ENCODE measurements at places on chromosomes 6 and 20.

GRCh38 chr6:154933181-154933827, 61.8 kb upstream of the TIAM2 start:
- DNase-seq: no peak

DNA sequence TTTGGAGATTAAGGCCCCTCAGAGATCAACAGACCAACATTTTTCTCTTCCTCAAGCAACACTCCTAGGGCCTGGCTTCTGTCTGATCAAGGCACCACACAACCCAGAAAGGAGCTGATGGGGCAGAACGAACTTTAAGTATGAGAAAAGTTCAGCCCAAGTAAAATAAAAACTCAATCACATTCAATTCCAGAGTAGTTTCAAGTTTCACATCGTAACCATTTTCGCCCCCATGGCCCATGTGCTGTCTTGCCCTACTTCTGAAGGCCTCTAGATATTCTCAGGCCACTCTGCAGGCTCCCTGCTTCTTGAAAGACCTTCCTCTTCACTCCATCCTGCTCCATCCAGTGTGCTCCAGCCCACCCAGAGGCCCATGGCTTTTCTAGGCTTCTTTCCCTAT, 4.2 kb downstream of the IL17A start:
- no peak for DNase-seq

DNA sequence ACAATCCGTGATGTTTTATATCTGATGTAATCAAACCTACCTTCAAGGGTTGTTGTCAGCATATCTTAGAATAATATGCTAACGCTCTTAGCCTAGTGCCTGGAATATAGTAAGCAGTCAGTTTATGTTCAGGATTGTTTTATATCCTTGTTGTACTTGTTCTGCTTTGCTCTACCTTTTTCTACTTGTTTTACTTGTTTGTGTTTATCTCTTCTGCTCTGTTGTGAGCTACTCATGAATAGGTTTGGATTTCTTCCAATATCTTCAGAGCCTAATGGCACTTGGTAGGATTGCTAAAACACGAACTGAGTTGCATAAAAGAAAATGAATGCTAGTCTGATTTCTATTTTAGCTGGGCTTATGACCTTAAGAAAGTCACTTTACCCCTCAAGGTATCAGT, 40.1 kb downstream of the DNAH8 start:
- DNase-seq: no peak

DNA sequence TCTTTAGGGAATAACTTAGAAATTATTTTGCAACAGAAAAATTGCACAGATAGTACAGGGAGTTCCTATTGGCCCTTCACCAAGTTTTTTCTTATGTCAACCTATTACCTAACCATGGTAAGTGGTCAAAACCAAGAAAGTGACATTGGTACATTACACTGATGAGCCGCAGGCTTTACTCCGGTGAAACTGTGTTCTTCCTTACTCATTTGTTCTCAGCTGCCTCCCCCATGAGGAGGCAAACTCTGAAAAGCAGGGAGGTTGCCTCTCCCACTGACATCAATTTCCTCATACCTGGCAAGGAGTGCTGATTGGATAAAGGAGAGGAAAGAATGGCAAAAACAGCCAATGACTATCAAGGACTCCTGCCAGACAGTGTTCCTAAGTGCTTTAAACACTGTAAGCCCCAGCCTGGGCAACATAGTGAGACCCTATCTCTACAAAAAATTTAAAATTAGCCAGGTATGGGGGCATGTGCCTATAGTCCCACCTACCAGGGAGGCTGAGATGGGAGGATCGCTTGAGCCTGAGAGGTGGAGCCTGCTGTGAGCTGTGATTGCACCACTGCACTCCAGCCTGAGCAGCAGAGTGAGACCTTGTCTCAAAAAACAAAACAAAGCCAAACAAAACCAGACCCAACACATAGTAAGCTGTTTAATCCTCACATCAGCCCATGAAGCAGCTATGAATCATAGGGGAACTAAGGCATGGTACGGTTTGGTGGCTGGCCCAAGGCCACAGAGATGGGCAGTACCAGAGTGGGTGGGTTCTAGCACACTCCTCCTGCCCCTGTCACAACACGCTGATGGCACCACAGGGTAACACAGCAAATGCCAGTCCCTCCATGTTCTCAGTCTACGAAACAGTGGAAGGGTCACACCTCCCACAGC, 24.7 kb downstream of the C20orf203 start:
- DNase-seq: peak; percentile 43

- DNase-seq: peak; percentile 45
Observed at GRCh38 chr20:44714701-44715498, at the start of gene CCN5. TSS of gene CCN5 (plus strand) at chr20:44715369. CDS start at chr20:44715391, 22 bp downstream.

- no peak for DNase-seq
Observed at GRCh38 chr6:170174124-170174770, 116.6 kb downstream of the DLL1 start.

- no peak for DNase-seq
Observed at GRCh38 chr20:34798871-34799270, 26.6 kb downstream of the NCOA6 start.

GRCh38 chr20:56689852-56690485, 60.9 kb downstream of the TFAP2C start:
- no peak for DNase-seq

- no peak for DNase-seq
Observed at GRCh38 chr6:1464781-1465370, 75.5 kb downstream of the FOXF2 start.

- no peak for DNase-seq
Observed at GRCh38 chr6:77373955-77374354, 89.3 kb downstream of the HTR1B start.

DNA sequence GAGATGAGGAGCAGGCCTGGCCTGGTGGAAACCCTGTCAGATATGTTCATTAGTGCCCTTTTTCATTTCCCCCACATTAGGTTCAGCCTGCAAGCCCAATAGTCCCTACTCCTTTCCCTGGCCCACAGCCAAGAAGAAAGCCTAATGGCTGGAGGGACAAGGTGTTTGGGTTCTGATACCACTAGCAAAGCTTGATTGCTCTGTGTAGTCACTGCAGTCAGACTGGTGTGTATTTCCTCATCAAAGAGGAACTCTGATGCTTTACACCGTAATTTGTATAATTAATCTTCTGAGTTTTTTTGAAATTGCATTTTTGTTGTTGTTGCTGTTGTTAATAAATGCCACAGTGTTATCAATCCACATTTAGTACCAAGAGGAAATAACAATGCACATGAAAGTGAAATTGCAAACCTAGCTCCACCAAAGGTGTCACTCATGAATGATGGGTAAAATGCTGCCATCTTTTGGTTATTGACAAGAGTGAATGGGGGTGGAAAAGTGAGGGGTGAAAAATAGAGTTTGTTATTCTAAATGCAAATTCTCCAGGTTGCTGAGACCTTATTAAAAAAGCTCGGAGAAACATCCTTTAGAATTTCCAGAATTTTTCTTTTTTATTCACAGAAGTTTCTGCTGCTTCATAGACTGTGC, 320.2 kb upstream of the POU3F2 start:
- DNase-seq: no peak

DNA sequence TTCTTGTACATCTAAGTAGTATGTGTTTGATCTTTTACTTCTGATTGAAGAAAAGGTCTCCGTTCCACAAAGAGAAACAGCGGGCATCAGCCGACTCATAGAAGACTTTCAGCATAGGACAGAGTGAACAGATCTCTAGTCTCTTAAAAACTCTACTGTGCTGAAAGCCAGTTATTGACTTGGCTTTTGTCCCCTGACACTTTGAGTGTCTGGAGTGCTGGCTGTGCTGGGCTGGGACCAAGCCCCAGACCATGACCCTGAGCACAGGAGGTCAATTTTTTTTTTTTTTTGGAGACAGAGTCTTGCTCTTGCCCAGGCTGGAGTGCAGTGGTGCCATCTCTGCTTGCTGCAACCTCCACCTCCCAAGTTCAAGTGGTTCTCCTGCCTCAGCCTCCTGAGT, 27.8 kb downstream of the MYBL2 start:
- DNase-seq: no peak

GRCh38 chr6:1170794-1171193, 141.1 kb upstream of the FOXQ1 start:
- DNase-seq: no peak

DNA sequence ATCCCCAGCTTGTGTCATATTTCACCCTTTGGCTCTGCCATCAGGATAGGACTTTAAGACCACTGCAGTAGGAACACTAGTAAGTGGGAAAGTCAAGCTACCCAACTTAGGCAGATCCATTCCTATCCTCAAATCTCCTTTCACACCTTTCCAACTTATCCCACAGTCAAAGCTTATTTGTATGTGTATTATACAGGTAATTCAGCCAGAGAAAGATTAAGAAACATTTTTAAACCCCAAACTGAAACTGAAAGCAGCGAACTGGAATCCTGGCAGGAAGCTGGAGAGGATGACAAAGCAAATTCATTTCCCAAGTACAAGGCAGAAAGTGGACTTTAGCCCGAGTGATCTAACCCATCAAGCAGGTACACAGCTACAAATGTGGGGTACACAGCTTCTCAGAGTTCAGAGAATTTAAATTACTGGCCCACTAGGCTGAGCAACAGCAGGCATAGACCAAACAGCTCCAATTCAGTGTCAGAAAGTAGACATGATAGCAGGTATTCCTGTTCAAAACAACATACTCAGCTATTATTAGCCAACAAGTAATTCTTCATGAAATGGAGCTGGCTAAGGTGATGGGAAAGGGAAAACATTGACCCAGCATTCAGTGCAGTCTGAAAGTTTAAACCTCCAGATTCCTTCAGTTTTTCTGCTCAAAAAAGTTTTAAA, 39.1 kb downstream of the ILRUN start:
- DNase-seq: peak; percentile 65

- peak; percentile 71 for DNase-seq
Observed at GRCh38 chr20:35269055-35269781, 8.7 kb downstream of the MMP24OS start.

DNA sequence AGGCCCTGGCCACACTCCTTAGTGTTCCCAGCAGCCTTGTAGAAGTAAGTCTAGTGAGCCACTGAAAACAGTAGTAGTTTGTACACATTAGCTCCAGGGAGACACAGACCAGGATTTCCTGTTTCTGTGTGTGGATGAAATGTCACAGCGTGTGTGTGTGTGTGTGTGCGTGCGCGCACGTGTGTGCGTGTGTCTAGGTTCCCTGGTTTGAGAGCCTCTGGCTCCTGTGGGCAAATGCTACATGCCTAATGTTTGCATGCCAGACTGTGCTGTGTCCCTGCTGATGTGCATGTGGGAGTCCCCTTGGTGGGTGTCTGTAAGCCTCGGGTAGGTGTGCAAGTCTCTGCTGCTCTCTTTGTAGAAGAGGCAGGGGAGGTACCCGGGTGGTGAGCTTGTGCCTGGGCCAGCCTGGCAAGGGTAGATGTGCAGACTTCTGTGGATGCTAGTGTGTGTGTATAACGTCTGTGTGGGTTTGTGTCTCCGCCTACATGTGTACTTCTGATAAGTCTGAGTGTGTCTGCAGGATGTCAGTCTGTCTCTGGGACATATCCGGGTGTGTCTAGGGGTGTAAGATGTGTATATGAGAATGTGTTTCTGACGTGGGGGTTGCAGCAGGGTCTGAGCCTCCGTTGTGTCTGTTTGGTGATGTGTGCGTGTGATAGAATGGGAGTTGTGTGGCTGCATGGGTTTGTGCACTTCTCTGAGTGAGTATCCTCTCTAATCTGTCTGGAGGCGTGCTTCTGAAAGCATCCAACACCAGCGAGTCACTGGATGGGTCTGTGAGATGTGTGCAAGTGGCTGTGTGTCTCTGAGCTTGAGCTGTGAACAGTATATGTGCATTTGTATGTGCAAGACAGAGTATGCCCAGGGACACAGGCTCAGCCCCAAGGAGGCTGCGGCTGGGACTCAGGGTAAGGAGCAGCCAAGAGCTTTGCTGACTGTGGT, 19.0 kb upstream of the TLDC2 start:
- no peak for DNase-seq

DNA sequence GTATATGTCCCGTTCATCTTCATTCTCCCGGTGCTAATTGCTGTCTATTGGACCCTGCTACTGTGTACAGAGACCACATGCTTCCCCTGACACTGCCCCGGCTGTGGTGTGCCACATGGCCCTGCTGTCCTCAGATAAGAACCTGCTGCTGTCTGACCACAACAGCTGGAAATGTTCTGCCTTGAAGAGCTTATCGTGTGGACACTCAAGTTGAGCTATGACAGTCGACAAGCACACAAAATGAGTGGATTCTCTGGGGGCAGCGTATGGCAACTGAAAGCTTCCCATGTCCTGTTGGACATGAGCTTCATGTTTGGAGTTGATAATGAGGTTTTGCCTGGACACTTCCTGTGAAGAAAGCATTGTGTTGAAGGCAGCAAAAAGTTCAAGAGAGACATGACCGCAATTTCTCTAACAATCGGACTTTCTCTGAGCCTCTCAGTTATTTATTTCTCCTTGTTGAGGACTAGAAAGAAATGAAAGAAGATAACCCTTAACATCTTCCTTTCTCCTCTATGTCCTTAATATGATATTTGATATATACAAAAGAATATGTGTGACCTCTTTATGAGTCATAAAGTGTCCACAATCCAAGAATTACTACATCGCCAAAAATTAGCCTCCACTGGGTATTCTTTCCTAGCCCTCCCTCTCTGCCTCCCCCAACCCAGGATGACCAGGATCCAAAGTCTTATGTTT, 187.1 kb upstream of the TCF21 start:
- DNase-seq: peak; percentile 50

- DNase-seq: no peak
Observed at GRCh38 chr6:489001-489400, 97.4 kb downstream of the IRF4 start.

DNA sequence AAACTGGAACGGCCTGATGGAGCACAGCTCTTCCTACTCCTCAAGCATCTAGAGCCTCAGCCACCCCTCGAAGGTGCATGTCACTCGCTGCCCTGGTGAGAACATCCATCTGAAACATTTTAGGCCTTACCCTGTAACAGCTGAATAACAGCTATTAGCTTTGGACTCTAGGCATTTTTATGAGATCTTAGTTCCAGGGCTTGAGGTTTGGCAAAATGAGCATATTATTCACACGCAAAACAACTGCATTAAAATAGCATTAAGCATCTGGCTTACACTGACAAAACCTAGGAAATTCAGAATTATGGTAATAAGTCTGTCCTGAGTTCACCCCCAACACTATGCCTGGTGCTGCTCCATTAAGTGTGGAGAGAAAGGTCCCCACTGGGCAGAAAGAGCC, 56.1 kb downstream of the ADAT2 start:
- no peak for DNase-seq

DNA sequence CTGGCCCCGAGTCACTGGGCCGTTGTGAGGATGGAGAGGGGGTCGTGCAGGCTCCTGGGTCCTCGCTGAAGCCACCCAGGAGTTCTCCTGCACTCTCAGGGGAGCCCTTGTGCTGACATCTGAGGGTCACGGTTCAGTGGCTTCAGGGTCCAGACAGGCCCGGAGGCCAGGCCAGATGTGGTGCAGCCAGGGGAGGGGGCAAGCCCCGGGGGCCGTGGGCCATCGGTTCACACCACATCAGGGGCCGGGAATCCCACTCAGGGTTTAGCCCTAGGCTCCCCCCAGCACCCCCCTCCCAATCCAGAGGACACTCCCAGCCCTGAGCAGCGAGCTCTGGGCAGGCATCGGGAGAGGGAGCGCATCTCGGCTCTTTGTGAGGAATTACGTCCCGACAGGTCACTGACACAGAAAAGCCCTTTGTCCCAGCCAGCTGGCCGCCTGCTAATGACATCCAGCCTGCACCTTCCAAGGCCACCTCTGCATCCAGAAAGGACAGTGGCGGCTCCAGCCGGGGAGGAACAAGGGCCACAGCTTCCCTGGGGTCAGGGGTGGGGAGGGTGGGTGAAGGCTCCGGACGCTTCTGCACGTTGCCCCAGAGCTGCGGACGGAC, 6.4 kb upstream of the CHRNA4 start:
- DNase-seq: no peak

GRCh38 chr20:46293084-46293483, 15.2 kb downstream of the CDH22 start:
- DNase-seq: peak; percentile 71
